HuH-7 (cell line): ENCODE measurements at places on chromosomes 16 and 17.

DNA sequence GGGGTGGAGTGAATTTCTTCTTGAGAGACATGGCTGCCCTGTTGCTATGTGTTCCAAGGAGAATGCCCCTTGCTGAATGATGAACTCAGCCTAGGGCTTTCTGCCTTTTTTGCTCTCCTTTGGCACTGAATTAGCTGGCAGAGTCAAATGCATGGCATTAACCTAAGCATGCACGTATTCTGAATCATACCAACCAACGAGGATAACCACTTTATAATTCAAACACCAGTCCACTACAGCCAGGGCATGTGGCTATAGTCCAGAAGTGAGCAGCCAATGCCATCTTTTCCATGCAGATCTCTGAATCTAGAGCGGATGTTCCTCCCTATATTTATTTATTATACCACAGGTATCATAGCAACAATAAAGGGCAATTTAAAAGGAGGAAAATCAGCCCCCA lies 15.7 kb downstream of the TMIGD1 start:
- DNase-seq = no peak

DNA sequence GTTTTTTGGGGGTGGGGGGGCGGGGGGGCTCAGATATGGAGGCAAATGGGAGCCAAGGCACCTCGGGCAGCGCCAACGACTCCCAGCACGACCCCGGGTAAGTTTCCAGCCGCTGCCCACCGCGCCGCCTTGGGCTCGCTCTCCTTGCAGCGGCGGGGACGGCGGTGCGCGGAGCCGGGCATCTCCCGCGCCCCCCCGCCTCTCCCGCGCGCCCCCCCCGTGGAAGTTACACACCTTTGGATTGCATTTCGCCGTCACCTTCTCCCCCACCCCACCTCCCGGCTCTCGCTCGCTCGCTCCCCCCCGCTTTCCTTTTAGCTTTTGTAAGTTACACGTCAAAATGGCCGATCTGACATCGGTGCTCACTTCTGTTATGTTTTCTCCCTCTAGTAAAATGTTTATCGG lies 387 bp downstream of the MSI2 start:
- no peak for DNase-seq

DNA sequence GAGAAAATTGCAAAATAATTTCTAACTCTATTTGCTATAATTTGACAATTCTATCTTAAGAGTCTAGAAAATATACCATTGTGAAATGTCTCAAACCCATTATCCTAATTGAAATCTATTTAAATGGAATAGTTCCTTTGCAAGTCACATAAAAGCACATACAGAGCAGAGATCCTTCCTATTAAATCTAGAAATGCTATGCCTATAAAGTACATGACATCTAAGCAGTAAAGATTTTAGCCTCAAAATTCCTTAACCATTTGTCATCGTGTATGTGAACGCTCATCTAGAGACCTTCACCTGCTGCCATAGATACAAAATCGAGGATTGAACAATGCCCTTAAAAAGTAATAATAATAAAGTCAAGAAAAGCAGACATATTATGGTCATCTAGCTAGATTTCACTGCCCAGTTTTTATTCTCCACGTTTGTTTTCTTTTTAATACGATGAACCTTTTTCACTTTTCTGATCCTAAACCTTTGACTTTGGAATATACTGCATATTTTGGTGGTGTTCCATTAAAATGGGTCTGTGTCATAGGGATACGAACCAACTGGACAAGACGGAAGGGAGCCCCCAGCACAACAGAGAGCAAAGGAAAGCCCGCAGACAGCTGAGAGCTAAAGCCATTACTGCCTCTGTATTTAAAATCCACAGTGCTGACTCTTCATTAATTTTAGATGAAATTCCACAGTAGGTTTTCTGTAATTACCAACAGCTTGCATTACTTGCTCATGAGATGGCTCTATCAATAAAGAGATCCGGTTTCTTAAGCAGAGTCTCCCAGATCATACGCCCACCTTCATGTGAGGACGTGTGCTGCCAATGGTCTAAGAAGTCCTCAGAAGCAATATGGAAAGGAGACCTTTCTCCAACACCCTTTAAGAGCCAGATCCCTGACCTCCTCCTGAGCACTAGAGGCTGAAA lies 17.6 kb downstream of the TEX2 start:
- no peak for DNase-seq

DNA sequence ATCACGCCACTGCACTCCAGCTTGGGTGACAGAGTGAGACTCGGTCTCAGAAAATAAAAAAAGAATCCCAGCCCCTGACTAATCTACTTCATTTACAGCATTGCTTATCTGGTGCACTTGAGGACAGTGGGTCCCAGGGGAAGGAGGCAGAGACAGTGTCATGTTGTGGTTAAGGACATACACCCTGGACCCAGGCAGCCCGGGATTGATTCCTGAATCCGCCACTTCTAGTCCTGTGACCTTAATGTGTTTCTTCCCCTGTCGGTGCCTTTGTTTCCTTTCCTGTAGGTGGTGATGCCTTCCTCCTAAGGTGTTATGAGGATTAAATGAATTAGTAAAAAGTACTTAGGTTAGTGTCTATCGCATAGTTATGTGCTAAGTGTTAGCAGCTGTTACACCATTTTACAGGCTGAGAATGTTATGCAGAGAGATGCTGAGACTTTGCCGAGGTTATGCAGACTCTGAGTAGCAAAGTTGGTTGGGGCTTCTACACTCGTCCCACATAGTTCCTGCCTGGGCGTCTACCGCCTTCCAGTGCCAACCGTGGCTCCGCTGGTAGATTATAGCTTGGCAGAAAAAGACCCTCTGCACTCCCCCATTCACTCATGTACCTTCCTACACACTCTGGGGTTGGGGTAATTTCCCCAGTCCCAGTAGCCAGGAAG lies 74.8 kb downstream of the RAB11FIP4 start:
- no peak for DNase-seq

DNA sequence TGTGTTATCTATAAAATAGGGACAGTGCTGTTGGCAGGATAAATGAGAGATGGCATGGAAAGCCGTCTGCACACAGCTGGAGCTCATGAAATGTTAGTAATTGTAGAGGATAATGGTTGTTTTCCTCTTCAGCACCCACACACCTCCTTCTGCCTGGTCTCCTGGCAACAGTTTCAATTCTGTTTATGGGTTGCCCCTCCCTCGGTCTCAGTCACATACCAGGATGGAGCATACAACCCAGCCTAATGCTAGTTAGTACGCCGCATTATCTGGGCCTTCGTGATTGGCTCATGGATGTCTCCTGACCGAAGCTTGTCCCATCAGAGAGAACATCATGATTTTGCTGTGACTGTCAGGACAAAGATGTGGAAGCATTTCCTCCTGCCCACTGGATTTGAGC lies 126.2 kb upstream of the WSCD1 start:
- no peak for DNase-seq

DNA sequence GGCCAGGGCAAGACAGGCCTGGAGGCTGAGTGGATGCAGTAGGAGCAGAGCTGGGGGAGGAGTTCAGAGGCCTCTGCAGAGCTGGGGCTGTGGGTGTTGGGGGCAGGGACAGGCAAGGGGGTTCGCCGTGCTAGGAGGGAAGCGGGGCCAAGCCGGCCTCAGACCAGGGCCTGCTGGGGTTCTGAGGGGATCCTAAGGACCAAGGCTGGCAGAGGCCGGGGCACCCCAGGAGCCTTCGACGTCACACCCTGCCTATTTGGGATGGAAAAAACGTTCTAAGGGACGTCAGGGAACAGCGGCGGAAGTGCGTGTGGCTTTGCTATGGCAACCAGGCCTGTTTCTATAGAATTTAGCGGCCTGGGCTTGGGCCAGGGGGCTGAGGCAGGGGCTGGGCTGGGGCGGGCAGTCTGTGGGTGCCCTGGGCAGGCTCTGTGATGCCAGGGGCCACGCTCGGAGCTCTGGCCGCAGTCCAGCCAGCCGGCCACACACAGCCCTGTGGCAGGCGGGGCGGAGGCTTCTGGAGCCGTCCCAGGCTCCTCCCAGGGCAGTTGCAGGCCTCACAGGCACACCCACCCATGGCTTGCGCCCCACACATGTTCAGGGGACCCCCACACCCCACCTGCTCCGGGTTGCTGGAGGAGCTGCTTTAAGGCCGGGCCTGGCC lies 3.7 kb downstream of the TRAF7 start:
- no peak for DNase-seq

DNA sequence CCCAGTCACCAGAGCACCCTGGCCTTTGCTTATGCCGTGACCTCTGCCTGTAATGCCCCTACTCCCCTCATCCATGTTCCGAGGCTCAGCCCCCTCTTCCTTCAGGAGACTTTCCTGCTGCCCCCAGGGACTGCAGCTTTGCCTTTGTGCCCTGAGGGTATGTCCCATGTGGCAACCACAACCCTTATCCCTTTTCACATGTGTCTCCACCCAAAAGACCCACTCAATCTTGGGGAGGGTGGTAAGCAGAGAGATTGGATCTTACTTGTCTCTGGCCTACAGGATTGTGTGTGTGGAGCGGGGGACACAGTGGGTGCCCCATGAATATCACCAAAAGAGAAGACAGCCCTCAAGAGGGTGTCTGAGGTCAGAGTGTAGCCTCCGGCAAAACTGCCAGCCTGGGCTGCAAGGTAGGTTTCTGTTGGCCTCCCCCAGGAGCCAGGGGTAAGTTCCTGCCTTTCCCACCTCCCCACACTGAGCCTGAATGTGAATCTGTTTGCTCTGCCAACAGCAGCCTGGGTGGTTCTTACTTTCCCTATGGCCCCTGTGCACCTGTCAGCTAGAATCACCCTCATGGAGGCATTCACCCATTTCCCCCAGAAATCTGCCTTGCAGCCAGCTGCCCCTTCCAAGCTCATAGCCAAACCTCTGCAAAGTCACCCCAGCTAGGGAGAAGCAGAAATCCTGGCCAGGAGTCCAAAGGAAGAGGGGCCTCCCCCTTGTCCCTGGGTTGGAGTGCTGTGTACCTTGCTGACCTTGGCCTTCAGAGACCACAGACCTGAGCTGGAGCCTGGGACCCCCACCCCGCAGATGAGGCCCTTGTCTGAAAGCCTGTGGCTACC lies 11.5 kb upstream of the C17orf113 start:
- DNase-seq = no peak

GRCh38 chr16:68425498-68426346 lies 22.6 kb downstream of the SMPD3 start:
- DNase-seq = no peak

GRCh38 chr17:40545660-40546059 lies 19.6 kb downstream of the CCR7 start:
- no peak for DNase-seq

GRCh38 chr17:49468811-49469385 lies 26.2 kb upstream of the NGFR start:
- no peak for DNase-seq

- no peak for DNase-seq
Observed at GRCh38 chr16:30937692-30938091, 11.2 kb upstream of the ORAI3 start.

DNA sequence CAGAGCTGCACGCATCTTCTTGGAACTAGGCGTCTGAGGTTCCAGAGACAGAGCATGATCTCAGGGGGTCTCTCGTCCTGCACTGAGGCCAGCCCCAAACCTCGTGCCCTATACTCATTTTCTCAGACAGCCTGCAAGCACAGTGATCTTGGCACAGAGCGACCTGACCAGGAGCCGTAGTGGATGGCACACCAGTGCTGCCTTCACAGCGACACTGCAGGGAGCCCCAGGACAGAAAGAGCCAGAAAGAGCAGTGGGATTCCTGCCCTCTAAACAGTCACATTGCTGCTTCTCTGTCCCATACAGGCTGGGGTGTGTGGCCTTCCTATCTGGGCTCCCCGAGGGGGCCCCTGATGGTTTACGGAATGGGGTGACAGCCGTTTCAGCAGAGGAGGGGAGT lies 131.0 kb downstream of the RBFOX3 start:
- no peak for DNase-seq
